Breast epithelium (tissue), 4 donors: ENCODE measurements at places on chromosomes 12 and 14.

DNA sequence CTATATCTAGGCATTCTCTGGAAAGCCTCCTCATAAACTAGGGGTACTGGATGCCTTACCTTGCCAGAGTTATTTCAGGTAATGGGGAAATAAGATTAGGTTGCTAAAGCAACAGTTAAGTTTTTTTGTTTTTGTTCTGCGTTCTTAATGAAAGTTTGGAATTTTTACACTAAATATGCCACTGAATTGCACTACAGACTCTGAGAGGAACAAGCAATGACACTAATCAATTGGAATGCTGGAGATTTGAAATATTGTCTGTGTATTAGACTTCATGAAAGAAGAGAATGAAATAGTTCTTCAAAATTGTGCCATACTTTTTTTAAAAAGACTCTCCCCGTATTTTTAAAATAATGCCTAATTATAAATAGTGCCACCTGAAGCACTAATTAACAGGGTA is 287.8 kb downstream of the NAV3 start:
- H3K36me3 ChIP-seq: no peaks in the 10 kb centered on the region
- DNase-seq: no peak
- H3K27me3 ChIP-seq: no peaks in the 10 kb centered on the region
- H3K4me1 ChIP-seq: no peaks in the 10 kb centered on the region

DNA sequence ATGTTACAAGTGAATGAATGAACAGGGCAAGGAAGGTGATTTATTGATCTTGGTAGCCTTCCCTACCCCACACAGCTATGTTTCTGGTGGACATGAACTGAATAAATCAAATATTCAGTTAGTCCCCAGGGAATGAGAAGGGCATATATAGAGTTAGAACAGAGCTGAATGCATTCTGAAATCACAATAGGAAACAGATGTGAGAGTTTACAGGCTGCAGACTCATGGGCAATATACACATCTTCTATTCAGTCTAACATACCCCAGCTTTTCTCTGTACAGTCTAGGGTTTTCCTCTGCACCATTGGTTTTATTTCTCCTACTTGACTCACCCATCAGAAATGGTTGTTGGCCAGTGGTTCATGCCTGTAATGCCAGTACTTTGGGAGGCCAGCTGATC is 7.3 kb upstream of the STX2 start:
- H3K4me1 ChIP-seq: no peaks in the 10 kb centered on the region
- H3K27ac ChIP-seq: no peak overlapping the region
- H3K27me3 ChIP-seq: no peaks in the 10 kb centered on the region
- no peaks in the 10 kb centered on the region for H3K36me3 ChIP-seq

DNA sequence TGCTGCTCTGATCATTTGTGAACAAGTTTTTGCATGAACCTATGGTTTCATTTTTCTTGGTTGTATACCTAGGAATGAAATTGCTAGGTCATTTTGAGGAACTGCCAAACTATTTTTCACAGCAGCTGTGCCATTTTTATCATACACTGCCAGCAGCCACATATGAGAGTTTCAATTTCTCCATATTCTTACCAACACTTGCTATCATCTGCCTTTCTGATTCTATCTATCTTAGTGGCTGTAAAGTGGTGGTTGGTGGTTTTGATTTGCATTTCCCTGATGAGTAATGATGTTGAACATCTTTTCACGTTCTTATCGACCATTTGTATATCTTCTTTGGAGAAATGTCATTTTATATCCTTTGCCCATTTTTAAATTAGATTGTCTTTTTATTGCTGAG is 146.1 kb downstream of the C12orf75 start:
- H3K36me3 ChIP-seq: no peaks in the 10 kb centered on the region
- H3K27me3 ChIP-seq: no peaks in the 10 kb centered on the region
- DNase-seq: no peak
- no peak overlapping the region for H3K4me3 ChIP-seq
- H3K4me1 ChIP-seq: no peaks in the 10 kb centered on the region

DNA sequence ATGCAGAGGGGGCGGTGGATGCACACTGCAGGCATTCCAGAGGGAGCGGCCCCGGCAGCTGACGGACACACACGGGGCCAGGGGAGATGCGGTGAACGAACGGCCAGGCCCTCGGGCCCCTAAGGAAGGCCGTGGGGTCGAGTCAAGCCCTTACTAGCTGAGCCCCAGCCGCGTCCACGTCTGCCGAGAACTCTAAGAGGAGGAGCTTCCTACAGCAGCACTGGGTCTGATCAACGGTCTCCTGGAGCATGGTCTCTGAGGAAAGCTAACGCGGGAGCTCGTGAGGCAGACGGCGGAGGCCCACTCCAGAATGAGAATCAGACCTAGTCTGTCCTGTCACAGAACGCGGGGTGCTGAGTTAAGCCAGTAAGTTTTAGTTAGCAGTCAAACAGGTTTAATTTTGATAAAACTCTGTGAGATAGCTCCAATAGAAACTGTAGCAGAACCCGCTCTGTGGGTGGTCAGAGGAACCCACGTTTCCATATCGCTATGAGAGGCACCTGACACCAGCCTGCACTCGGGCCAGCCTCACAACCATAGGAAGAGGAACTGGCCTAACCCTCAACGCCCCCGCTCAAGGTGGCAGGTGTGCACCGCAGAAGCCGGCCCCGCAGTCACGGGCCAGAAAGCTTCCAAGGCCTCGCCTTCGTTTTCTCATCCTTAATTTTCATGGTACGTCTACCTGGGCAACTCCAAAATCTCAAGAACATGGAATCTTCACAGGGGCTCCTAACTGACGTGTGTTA is 55.5 kb downstream of the CDC42BPB start:
- DNase-seq: no peak
- peaks cover 6% of the 10 kb centered on the region for H3K36me3 ChIP-seq
- H3K27me3 ChIP-seq: no peaks in the 10 kb centered on the region
- H3K4me3 ChIP-seq: no peak overlapping the region
- H3K27ac ChIP-seq: no peak overlapping the region

DNA sequence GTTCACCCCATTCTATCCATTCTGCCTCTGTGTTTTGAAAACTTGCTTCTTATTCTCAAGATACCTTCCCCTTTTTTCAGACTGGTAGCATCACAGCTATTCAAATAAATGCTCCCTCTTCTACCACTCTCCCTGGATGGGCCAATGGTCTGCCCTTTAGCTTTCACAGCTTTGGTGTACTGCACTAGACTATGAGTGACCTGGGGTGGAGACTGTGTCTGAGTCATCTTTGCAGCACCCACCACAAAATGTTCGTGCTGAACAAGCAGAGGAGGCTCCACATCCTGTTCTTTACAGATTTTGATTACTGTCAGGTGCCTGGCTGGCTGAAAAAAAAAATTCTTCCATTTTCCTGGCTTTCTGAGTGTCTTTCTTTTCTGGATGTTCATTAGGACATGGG is 1104.1 kb upstream of the TMEM132C start:
- no peaks in the 10 kb centered on the region for H3K4me1 ChIP-seq
- H3K27ac ChIP-seq: no peak overlapping the region
- H3K36me3 ChIP-seq: no peaks in the 10 kb centered on the region
- no peaks in the 10 kb centered on the region for H3K27me3 ChIP-seq
- DNase-seq: no peak
- H3K4me3 ChIP-seq: no peak overlapping the region

- H3K36me3 ChIP-seq: no peaks in the 10 kb centered on the region
- no peak for DNase-seq
- H3K4me1 ChIP-seq: no peaks in the 10 kb centered on the region
- no peak overlapping the region for H3K4me3 ChIP-seq
Observed at GRCh38 chr12:99529966-99530365, 117.6 kb upstream of the GARIN6 start.

DNA sequence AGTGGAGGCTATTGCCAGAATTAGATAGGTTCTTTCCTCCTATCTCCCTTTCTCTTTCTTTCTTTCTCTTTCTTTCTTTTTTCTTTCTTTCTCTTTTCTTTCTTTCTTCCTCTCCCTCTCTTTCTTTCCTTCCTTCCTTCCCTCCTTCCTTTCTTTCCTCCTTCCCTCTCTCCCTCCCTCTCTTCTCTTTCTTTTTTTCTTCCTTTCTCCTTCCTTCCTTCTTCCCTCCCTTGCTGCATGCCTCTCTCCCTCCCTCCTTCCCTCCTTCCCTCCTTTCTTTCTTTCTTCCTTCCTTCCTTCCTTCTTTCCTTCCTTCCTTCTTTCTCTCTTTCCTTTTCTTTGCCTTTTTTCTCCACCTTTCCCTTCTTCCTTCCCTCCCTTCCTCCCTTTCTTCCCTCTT is 16.4 kb upstream of the MDGA2 start:
- no peaks in the 10 kb centered on the region for H3K36me3 ChIP-seq
- no peak overlapping the region for H3K27ac ChIP-seq
- no peaks in the 10 kb centered on the region for H3K4me1 ChIP-seq
- DNase-seq: no peak
- H3K4me3 ChIP-seq: no peak overlapping the region

DNA sequence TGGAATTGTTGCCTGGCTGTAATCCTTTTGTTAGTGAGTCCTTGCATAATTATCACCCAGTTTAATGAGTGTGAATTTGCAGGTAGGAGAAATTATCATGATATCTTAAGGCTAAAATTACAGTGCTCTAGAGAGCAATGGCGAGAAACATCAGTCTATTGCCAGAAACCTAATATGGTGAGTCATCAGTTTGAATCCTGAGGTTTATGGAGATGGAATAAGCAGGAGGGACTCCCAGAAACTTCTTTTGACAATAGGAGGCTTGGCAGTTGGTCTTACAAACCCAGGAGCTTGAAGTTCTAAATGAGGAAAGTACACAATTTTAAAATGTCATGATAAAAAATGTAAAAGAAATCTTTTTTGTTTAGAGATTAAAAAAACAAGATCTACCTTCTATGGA is 31.5 kb upstream of the CRADD start:
- H3K27ac ChIP-seq: no peak overlapping the region
- H3K36me3 ChIP-seq: no peaks in the 10 kb centered on the region
- no peaks in the 10 kb centered on the region for H3K27me3 ChIP-seq
- H3K4me1 ChIP-seq: no peaks in the 10 kb centered on the region
- no peak for DNase-seq

DNA sequence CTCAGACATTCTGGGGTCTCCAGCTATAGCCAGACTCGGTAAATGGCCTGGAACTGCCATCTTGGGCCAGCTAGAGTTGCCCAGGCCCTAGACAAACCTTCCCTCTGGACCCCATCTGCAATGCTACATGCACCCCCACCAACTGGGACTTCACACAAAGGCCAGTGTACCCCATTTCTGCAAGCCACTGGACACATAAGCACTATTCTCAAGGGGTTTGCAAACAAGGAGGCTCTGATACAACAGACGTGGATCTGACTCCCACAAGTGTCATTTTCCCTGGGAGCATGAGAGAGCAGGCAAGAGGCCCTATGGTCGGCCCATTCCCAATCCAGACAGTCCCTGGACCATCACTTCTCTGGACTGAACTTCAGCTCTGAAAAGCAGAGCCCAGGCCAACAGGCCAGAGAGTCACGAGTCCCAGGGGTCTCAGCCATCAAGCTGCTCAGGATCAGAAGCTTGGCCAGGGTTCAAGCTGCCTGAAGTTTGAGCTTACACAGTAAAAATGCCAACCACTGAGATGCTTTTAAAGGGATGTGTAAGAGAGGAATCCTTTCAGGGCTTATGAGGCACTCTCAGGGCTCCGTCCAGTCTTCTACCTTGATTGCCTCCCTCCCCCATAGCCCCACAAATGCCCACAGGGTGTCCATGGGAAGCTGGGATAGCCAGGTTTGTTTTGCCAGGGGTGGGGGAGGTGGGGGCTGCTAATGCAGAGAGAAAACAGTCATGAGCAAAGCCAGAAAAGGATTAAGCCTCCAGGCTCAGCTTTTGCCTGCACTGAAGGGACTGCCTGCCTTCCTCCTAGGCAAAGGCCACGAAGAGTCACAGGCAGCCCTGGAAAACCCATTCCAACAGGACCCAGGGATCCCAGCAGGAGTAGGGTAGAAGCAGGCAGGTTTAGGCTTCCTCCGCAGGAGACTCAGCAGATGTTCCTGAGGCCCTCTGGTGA is 31.7 kb upstream of the PNMA1 start:
- peak overlapping the region; percentile 82 for H3K27ac ChIP-seq
- no peaks in the 10 kb centered on the region for H3K27me3 ChIP-seq

GRCh38 chr12:95896846-95897245 is 38.1 kb downstream of the SNRPF start:
- no peak overlapping the region for H3K4me3 ChIP-seq
- no peak overlapping the region for H3K27ac ChIP-seq

- H3K36me3 ChIP-seq: no peaks in the 10 kb centered on the region
- no peak overlapping the region for H3K4me3 ChIP-seq
- no peak for DNase-seq
- H3K4me1 ChIP-seq: no peaks in the 10 kb centered on the region
- H3K27me3 ChIP-seq: no peaks in the 10 kb centered on the region
- no peak overlapping the region for H3K27ac ChIP-seq
Observed at GRCh38 chr12:74849801-74850200, 312.2 kb downstream of the ATXN7L3B start.

- DNase-seq: no peak
- H3K27ac ChIP-seq: peak overlapping the region; percentile 98
- no peak overlapping the region for H3K4me3 ChIP-seq
- H3K27me3 ChIP-seq: no peaks in the 10 kb centered on the region
- peaks cover 59% of the 10 kb centered on the region for H3K4me1 ChIP-seq
Observed at GRCh38 chr12:52245962-52246569, 13.0 kb downstream of the KRT7 start.
